Fibroblast of mammary gland (primary cell): ENCODE measurements at places on chromosomes 16 and 17.

DNA sequence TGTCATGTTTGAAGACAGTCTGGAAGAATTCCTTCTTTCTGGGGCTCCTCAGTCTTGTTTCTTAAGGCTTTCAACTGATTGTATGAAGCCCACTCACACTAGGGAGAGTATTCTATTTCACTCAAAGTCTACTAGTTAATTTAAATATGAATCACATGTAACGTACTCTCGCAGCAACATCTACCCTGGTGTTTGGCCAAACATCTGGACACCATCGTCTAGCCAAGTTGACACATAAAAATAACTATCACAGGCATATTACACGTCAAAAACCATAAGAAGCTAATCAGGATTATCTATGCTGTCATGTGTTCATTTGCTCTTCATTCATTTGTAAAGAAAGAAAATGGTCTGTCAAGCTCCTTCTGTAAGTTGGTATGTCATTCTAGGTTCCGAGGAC, 787.4 kb downstream of the KCNJ2 start:
- peak; percentile 58 for DNase-seq

- DNase-seq = no peak
These were observed 36.3 kb downstream of the SLC47A1 start for GRCh38 chr17:19569785-19570543.

GRCh38 chr17:34840750-34841149, 120.5 kb downstream of the CCT6B start:
- DNase-seq = no peak

- DNase-seq = no peak
These were observed 65.2 kb downstream of the SNX20 start for GRCh38 chr16:50615891-50616290.

GRCh38 chr16:1647856-1648255, 30.2 kb upstream of the JPT2 start:
- no peak for DNase-seq

DNA sequence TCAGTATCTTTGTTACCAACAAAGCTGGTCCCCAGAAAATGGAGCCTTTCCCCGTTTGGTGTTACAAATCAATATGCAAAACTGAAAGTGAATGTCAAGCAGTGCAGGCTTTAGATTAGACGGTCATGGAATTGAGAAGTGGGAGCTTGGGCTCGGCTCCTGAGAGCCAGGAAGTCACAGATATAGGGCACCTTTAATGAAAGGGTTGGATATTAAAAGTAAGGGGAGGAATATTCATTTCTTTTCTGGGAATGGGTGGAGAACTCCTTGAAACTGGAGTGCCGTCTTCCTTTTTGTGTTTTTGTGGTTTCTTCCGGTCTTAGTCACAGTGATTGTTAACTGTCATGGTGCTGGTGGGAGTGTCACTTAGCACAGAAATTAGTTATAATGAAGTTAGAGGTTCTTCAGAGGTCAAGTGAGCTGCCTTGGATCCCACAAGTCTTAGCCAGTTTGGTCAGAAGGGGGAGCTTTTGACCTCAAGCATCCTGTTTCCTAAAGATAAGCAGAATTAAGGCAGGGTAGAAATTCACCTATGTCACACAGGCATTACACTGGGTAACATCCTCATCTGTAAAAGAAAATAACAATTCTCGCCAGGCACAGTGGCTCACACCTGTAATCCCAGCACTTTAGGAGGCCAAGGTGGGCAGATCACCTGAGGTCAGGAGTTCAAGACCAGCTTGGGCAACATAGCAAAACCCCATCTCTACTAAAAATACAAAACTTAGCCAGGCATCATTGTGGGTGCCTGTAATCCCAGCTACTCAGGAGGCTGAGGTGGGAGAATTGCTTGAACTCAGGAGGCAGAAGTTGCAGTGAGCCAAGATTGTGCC, 9.6 kb upstream of the EIF1 start:
- DNase-seq = peak; percentile 48

- DNase-seq = peak; percentile 23
These were observed 111.9 kb downstream of the GSG1L start for GRCh38 chr16:27951489-27952120.

- peak; percentile 99 for DNase-seq
These were observed 157.4 kb downstream of the PRKCA start for GRCh38 chr17:66459811-66460270.

GRCh38 chr16:64712026-64712425, 409.8 kb downstream of the CDH11 start:
- DNase-seq = no peak

DNA sequence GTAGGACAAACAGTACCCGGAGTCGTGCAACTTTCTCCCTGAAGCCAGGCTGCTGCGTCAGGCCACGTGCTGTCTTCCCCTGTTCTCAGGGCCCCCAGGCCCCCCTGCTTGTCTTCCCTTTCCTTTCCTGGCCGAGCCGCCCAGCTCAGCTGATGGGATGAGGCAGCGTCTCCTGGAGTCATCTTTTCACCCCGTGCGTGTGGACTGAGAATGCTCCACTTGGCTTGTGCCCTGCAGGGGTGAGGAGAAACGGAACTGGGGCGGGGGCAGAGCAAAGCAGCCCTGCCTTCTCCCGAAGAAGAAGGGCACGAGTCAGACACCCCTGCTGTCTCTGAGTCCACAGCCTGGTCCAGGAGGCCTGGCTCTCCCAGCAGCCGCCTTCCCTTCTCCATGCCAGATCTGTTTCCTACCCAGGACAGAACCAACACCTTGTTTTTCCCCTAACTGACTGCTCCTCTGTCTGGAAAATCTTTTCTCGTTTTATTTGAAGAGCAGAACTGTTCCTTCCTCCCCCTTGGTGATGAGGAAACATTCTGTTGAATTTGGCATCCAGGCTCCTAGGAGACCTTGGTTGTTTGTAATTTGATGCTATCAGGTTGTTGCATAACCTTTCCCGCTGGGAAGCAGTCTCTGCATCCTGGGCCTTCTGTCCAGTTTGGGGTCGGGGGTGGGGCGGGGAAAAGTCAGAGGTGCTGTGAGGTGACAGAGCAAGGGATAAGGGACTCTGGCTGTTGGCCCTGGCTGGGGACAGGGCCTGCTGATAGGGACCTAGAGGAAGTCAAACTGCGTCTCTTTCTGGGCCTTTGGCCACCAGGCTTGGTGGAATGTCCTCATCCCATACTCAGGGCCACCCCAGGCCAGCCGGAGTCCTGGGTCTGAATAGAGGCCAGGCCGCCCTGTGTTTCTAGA, 78.8 kb downstream of the WIPI1 start:
- peak; percentile 98 for DNase-seq

- peak; percentile 12 for DNase-seq
These were observed at the start of gene IRX6 for GRCh38 chr16:55323637-55324271. TSS of gene IRX6 (plus strand) at chr16:55324203. CDS start at chr16:55325092, 889 bp downstream.

- no peak for DNase-seq
These were observed 2.5 kb downstream of the BHLHA9 start for GRCh38 chr17:1272701-1273100.

GRCh38 chr16:65481956-65482355, 360.1 kb upstream of the CDH11 start:
- DNase-seq = no peak
